ENCODE measurements at places on chromosomes 11 and 22.

DNA sequence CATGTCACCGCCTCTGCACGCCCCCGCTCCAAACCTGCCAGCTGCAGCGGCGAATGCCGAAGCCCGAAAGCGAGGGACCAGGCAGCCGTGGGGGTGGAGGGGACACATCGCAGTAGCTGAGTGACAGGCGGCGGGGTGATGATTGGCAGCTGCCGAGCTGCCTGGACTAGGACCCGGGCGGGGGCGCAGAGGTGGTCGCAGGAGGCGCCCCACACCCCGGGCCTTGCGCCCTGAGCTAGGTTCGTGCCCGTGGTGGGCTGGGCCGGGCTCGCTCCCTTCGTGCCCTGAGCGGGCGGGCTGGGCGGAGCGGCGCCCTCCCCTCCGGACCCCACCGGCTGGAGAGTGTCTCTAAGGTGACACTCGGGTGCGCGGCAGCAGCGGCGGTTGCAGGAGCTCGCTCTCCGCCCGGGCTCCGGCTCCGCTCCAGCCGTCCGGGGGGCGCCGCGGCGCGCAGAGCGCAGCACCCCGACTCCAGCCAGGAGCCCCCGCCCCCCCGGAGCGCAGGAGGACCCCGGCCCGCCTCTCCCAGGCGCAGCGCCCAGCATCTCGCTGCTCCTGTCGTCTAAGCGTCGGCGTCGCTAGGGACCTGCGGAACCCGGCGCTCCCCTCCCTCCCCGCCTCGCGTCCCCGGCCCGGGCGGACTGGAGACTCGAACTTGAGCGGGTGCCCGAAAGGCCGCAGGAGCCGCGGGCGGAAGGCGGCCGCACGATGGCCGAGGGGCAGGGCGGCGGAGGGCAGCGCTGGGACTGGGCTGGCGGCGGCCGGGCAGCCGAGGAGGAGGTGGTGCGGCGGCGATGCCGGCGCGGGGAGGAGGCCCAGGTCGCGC lies 14.5 kb upstream of the DGKZ start:
- DNase-seq = no peak

GRCh38 chr11:77101043-77101537 lies 1.6 kb upstream of the OMP start:
- no peak for DNase-seq

DNA sequence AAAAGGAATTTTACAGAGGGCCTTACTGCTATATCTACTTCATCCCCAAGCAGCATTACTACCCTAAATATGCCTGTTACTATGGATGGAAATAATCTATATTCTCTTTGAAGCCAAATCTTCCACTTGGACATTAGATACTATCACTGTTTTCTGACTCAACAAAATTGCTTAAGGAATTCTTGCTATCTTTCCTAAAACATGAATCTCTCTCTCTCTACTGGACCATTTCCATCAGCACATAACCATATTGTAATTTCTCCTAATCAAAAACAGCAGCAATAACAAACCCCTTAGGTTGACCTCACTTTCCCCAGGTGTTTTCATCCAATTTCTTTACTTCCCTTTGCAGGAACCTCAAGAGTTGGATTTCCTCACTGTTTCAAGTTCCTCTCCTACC lies 67.9 kb upstream of the BLID start:
- DNase-seq = no peak

- no peak for DNase-seq
These were observed 12.4 kb downstream of the CRELD2 start for GRCh38 chr22:49930596-49931412.

Measured in T follicular helper cell (primary cell).